ENCODE measurements at places on chromosomes 5 and 9. TPM values are rescaled to one million over a fixed set of nuclear protein-coding genes. Genes with fewer than 3 reads are reported as not detected.

The CDH18 gene
- 0.19 TPM for total RNA-seq

The MCIDAS gene
- 4.2 TPM for total RNA-seq

The ADGRV1 gene
- 0.21 TPM for total RNA-seq

The QRFP gene
- not detected for total RNA-seq

The SPINK6 gene
- total RNA-seq = 0.61 TPM

The PCDHGA5 gene
- total RNA-seq = 0.66 TPM

The FREM1 gene
- not detected for total RNA-seq

The ADAMTSL2 gene
- total RNA-seq = 0.83 TPM

The CTSV gene
- total RNA-seq = 22.1 TPM

The CNTFR gene
- total RNA-seq = 1.1 TPM

The HOMER1 gene
- total RNA-seq = 12.6 TPM

The EGFL7 gene
- 61.5 TPM for total RNA-seq

The TIGD6 gene
- 5.5 TPM for total RNA-seq

The BASP1 gene
- total RNA-seq = 1.7 TPM

The GNAQ gene
- 29.8 TPM for total RNA-seq

The DMRT3 gene
- total RNA-seq = not detected

The SV2C gene
- not detected for total RNA-seq

The ISL1 gene
- total RNA-seq = 2.7 TPM

The MZB1 gene
- total RNA-seq = not detected

The SIMC1 gene
- total RNA-seq = 5.4 TPM

The FOXD4L3 gene
- total RNA-seq = not detected

The APBB3 gene
- total RNA-seq = 12.0 TPM

The SPATA31C1 gene
- not detected for total RNA-seq

The VAV2 gene
- total RNA-seq = 4.2 TPM

The CTNNAL1 gene
- total RNA-seq = 61.6 TPM

The BTNL8 gene
- total RNA-seq = not detected

The ACOT12 gene
- 8.5 TPM for total RNA-seq

The SOX30 gene
- total RNA-seq = not detected

The C9orf50 gene
- not detected for total RNA-seq

The KLF4 gene
- 3.6 TPM for total RNA-seq

The CDKN2B-AS1 gene
- not detected for total RNA-seq

The PKD2L2 gene
- 0.11 TPM for total RNA-seq

The IL4 gene
- total RNA-seq = not detected

The AP3S1 gene
- 80.1 TPM for total RNA-seq

The DIRAS2 gene
- not detected for total RNA-seq

The N4BP3 gene
- total RNA-seq = 2.8 TPM

The NFIL3 gene
- total RNA-seq = 10.1 TPM

The ZDHHC11B gene
- 8.6 TPM for total RNA-seq

The SEMA6A gene
- 39.0 TPM for total RNA-seq

The IFNA13 gene
- total RNA-seq = not detected

The DMRTA1 gene
- not detected for total RNA-seq

The FLT4 gene
- 0.58 TPM for total RNA-seq

All from SK-MEL-5 (cell line).